Right atrium auricular region (tissue), 2 donors: ENCODE measurements at places on chromosomes 13 and 19.

- no peak for DNase-seq
Measured at GRCh38 chr13:65453982-65454381, 1776.2 kb downstream of the PCDH9 start.

- peak; percentile 85 for DNase-seq
Measured at GRCh38 chr13:99496184-99497142, 4.8 kb upstream of the TM9SF2 start.

- no peak for DNase-seq
Measured at GRCh38 chr13:78299832-78300623, 303.3 kb downstream of the POU4F1 start.

DNA sequence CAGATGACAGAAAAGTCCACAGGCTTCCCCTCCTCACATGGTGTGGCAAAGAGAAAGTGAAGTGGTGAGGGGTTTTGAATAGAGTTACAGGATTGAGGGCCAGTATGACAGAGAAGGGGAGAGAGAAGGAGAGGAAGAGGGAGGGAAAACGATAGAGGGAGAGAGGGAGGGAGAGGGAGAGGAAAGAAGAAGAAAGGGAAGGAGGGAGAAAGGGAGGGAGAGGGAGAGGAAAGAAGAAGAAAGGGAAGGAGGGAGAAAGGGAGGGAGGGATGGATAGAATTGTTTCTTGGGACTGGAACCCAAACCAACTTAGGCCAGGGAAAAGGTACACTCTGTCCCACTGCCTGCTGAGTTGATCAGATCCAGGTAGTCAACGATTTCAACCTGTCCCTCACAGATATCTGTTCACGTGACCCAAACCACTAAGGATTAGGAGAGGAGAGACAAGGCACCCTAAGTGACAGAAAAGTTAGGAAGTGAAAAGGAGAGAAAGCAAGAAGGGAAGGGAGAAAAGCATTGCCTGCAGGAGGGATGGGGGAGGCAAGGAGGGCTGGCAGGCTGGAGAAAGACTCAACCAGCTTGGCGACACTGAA lies 8.1 kb upstream of the IGFL3 start:
- no peak for DNase-seq

DNA sequence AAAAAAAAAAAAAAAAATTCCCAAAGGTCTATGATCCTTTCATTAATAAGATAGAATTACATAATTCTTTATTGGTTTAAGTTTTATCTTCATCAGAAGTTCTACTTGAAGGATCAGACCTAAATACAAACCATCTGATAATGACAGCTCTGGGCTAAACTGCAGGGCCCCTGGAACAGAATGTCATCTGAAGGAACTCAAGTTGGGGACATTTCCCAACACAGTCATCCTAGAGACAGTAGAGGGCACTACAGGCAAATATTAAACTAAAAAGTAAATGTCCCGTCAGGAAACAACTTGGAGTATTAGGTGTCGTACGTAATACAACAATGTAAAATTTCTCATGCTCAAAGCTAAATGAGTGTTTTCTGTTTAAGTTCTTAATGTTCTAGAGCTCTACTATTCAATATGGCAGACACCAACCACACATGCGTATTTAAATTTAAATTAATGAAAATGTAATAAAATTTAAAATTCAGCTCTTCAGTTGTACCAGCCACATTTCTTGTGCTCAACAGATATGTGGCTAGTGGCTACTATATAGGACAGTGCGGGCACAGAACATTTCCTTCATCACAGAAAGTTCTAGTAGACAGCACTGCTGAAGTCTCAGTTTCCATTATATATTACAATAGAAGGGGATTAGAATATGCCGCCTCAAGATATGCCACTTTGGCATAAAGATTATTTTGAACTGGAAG lies 21.8 kb upstream of the NAXD start:
- no peak for DNase-seq
